Myocyte (in vitro differentiated cells): ENCODE measurements at places on chromosomes 1 and 21.

- DNase-seq = no peak
Observed at GRCh38 chr1:179779645-179780272, 36.7 kb downstream of the FAM163A start.

DNA sequence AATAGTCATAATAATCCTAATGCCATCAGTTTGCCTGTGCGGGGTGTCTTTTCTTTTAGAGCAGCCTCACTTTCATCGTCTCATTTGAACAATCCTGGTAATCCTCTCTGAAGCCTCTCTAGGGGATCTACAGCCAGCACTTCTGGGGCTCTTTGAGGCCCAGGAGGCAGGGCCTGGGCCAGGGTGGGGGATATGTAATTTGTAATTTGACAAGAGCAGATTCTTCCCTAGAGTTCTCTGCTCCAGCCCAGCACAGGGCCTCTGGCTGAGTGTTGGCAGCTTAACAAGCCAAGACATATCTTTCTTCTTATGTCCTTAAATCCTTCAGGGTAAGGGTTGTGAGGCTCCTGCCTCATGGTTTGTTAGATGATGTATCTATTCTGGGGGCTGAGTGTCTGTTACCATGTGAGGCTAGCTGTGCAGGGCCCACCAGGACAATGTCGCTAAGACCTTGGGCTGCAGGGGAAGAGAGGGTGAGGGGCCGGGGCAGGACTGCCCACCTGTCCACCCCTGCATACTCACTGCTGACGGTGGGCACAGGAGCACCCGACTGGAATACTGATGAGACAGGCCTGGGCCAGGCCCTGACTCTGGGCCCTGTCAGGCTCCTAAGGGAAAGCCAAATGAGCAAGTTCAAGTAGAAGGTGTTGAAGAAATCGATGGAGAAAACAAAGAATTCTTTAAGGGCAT lies 45.3 kb upstream of the PARP1 start:
- DNase-seq = no peak

DNA sequence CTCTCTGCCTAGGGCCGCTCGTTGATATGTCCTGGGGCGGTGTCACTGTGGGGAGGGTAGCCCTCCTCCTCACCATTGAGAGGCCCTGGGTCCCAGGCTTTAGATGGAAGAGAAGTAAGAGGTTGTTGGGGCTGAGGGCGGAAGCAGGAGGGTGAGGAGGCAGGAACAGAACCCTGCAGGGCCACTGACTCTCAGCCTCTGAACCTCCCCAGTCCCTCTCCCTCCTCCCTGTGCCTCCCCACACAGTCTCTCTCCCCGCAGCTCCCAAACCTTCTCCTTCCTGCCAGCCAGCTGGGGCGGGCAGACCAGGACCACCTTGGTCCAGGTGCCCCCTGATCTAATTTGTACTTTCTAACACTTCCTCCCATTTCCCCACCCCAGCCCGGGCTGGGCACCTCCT lies 14.3 kb upstream of the FAM131C start:
- no peak for DNase-seq

- no peak for DNase-seq
Observed at GRCh38 chr21:37461479-37461878, 94.9 kb downstream of the DYRK1A start.

GRCh38 chr1:84847253-84848250 lies 45.5 kb downstream of the LPAR3 start:
- DNase-seq = peak; percentile 94

DNA sequence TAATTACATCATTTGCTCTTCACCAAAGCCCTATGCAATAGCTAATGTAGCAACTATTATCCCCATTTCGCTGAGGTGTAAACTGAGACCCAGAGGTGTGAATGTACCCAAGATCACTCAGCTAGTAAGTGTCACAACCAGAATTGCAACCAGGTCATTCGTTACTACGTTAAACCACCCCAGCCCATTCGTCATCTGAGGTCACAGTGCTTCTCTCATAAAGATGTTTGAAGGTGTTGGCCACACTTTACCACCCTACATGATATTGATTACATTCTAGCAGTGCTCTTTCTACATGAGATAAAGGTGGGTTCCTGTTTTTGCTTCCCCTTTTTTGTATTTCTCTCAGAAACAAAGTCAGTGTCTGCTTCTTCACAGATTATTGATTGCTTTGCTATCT lies 195.3 kb downstream of the ZBTB18 start:
- no peak for DNase-seq

DNA sequence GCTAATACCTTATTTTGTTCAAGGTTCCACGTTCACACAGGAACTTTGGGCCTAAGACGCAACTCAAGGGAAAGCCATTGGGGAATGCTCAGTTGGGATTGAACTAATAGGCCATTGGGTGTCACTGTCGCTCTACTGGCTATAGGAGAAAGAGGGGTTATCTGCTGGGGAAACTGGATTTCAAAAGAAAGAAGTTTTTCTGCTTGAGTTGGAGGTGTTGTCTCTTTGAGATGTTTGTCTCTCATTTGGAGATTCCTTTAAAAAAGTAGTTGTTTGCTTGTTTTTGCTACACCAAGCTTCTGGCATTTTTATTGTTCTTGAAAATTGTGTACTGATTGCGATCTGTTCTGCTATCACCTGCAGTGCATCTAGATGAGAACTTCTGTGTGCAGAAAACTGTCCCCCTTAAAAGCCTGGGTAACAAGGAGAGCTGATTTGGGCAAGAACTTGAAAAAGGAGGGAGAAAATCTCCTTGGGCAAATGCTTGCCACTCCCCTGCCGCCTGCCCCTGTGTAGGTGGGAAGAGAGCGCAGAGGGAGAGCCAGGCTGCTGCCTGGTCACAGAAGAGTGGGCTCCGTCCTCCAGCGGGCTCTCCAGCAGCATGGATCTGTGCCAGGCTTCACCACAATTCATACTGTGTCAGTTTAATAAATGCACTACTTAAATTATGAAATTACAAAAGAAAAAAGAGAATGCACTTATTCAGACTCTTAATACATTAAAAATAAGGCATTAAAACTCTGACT lies 39.9 kb downstream of the PEX14 start:
- DNase-seq = peak; percentile 66

GRCh38 chr1:192954705-192955265 lies 104.4 kb downstream of the UCHL5 start:
- no peak for DNase-seq

DNA sequence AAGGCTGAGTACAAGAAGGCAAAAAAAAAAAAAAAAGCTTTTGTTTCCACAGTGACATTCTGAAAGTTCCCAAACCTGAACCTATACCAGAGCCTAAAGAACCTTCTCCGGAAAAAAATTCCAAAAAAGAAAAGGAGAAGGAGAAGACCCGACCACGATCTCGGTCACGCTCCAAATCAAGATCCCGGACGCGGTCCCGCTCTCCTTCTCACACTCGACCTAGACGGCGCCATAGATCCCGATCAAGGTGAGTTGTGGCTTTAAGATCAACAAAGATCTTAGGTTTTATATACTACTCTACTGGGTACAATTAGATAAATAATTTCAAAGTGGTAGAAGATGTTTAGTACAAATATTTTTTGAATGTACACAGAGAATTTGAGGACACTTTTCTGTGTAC lies 9.3 kb downstream of the SRRM1 start:
- no peak for DNase-seq

DNA sequence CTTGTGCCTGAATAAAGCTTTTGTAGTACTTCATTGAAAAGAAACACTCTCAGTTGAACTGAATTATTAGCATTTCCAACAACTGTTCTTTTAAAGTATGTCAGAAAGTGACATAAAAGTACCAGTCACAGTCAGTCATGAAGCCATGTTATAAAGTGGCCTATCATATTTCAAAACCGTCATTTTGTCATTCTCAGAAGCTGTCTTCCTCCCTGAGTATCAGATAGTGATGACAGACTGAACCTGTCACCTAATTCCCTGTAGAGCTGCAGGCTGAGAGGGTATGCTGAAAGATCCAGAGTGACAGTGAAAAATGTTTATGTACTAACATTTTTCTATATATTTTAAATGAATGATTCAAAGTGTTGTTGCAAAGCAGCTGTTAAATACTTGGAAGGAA lies 1121.7 kb upstream of the PRMT6 start:
- DNase-seq = no peak

DNA sequence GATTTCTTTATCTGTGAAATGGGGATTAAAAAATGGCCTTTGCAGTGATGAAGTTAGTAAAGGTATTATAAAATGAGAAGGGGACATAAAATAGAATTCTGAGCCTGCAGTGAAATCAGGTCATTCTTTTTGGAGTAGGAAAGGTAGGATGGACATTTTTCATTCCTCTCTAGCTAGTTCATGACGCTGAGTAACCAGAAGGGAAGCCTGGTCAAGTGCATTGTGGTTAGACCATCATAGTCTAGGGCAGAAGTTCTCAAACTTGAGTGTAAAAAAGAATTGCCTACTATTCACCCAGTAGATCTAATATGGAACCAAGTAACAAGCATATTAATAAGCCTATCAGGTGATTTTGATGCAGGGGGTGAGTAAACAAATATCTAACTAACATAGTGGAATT lies 50.8 kb downstream of the TGFB2 start:
- no peak for DNase-seq

- no peak for DNase-seq
Observed at GRCh38 chr1:2060535-2060934, 10.3 kb downstream of the PRKCZ start.

DNA sequence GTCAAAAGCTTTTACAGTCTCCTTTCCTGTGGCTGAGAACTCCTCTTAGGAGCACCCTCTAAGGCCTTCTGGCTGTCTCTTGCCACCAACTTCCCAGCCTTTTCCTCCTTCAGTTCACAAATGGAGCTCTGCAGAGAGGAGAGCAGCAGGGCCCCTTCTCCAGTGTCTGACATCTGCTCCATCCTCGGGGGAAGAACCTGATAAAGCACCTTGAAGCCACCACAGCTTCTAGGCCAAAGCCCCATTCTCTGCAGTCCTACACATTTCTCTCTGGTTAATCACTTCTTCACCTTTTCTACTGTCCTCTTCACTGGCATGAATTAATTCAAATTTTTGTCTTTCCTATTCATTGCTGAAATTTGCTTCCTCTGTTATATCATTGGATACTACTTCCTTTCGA lies 378.1 kb upstream of the POU3F1 start:
- no peak for DNase-seq

DNA sequence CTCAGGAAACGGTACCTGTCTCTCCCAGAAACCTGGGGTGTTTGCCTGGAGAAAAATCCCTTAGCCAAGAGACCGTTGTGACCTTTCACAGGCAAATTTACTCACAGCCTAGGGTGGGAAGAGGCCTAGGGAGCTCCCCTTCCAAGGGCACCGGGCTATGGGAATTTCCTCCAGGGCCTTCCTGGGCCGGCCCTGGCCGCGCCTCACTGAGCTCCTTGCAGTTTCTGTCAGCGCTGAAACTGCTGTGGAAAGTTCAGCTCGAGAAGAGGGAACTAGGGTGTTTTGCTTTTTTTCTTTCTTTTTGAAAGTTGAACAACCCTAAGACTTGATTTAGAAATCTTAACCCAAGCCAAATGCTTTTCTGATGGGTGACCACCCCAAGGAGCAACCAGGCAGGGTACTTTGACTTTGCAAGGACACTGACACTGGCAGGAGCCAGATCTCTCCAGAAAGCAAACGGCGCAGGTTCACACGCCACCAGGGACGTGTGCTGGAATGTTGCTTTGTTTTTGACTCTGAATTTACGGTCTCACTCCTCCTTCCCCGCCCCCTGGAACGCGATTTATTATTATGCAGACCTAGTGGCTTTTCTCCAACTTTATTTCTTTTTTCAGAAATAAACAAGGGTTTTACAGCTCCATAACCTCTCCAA lies 229.6 kb upstream of the JUN start:
- DNase-seq = peak; percentile 48

GRCh38 chr1:91053630-91054029 lies 31.8 kb upstream of the ZNF644 start:
- DNase-seq = no peak

GRCh38 chr1:21577324-21577723 lies 68.1 kb downstream of the ALPL start:
- no peak for DNase-seq

DNA sequence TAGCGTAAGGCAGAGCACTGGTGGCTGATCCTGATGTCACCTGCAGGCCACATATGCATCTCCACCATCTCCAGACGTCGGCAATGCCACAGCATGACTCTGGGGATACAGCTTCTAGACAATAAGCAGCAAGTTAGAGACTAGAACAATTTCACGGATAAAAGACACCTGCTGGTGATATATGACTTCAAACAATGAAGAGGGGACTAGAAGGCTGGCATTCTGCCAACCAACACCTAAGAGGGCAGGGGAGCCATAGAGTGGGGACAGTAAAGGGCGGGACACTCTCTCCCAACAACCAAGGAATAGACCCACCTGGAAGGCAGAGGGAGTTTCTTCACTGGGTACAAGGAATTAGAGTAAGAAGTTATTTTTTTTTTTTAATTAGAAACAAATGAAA lies 126.7 kb downstream of the SIM2 start:
- DNase-seq = no peak

DNA sequence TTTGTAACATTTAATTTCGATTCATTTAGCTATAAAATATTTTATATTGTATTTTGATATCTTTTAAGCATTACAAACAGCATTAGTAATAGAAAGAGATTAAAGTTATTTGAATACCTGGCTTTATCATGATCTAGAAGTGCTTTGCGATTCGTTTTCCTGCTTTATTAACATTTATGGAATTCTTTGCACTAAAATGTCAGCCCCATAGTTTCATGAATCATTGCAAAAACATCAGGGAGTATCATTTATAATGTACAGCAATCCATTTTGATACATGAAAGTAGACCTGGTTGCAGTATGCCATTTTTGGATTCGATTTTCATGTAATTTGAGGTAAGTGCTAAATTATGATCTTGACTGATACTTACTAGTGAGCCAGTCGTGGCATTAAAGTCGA lies 108.0 kb upstream of the DPYD start:
- DNase-seq = peak; percentile 34
